ENCODE measurements at places on chromosomes 11 and 22.
A peak's percentile ranks its signal among the peaks of the same experiment; 100 is the strongest.

DNA sequence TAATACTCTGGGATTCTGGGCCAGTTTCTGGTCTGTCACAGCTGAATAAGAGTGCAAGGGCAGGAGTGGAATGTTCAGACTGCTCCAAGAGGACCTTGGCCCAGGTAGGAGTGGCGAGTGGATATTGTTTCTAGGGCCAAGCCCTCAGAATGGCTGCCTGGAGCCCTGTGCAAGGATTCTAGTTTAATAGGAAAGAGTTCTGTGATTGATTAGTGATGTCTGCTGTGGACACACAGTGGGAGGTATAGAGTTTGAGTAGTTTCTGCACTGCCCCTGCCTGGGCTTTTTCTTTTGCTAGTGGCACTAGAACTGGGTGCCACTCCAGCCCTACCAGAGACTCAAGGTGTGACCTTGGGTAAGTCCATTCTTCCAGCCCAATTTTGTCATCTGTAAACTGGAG, 9.7 kb upstream of the MPPED1 start:
- no peak for DNase-seq

- DNase-seq, result peak; percentile 18
Observed at GRCh38 chr11:113372309-113372708, 15.3 kb upstream of the ANKK1 start.

DNA sequence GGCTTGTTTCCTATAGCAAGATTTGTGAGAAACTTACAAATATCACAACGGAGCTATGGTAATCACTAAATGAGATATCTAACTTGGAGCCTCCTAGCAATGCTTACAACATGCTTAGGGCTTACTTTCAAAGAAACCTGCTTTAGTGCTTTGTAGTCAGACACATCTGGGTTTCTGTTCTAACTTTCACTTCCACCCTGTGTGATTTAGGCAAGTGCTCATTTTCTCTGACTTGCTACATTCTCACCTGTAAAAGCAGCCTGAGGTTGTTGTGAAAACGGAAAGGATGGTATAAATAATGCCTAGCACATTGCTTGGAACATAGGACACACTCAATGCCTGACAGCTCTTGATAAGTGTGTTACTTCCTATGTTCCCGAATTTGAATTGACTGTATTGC, 45.6 kb downstream of the LRRC4C start:
- no peak for DNase-seq

DNA sequence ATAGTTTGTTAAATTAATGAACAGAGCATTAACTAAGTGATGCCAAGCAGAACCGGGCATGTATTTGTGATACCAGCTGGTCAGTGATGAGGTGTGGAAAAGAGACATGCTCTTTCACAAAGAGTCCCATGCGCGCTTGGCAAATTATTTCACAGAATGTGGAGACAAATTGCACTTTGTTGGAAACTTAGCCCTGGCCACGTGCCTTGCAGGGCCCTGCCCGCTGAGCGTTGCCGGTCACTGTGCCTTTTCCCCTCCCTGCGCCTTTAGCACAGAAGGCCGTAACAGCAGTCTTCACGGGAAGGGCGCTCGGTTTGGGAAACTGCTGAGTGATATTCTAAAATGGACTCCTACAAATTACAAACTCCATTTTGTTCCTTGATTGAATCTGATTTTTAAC, 235.9 kb downstream of the TBC1D22A start:
- no peak for DNase-seq

DNA sequence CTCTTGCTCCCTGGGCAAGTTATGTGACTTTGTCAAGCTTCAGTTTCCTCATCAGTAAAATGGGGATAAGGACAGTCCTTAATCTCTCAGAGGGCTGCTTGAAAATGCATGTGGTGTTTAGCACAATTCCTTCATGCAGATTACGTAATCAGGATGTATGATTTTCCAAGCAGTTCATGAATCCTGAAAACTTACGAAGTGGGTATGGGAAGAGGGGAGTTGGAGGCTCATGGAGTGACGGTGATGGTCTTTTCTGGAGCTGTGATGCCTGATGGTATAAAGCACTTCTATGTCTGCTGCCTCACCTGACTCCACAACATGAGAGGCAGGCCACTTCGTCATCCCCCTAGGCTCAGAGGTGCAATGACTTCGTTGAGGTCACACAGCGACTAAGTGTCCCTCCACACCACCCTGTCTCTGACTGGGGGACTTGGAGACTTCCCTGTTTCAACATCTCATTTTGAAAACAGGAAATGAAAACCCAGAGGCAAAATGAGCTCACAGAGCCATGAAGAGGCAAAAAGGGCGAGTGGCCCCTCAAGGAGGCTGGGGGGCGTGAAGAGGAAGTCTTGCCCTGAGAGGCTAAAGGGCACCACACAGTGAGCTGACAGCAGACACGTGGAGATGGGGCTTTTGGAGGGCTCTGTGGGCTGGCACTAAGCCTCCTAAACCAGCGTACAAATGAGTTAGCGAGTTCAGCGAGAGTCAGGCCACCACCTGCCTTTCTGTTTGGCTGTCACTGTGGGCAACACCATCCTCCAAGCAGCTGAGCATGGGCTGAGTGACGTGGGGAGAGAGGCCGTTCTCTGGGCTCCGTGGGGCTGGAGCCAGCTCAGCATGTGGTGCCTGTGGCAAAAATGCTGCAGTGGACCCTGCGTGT, 10.1 kb downstream of the MCM5 start:
- DNase-seq, result peak; percentile 95

GRCh38 chr11:96744697-96745096, 354.9 kb downstream of the JRKL start:
- no peak for DNase-seq

DNA sequence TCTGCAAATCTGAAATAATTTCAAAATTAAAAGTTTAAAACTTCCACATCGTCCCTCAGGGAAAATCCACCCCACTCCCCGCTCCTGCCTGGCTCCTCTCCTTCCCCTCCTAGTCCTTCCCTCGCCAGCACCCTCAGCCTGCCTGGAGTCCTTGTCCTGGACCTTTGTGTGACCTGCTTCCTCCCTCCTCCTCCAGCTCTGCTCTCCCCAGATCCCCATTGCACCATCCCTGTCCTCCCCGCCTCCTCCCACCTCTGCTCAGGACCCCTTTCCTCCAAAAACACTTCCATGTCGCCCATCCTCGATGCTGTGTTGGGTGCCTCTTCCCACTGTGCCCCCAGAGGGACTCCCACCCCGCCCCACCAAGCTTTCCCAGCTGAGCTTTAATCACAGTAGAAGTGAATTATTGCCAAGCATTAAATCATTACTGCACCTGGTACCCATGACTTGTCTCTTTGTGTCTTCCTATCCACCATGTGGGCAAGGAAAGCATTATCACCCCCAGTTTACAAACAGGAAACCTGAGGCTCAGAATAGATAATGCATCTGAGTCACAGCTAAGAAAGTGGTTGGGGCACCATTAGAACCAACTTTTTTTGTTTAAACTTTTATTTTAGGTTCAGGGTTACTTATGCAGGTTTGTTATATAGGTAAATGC, 2.4 kb upstream of the ZP1 start:
- DNase-seq, result no peak

DNA sequence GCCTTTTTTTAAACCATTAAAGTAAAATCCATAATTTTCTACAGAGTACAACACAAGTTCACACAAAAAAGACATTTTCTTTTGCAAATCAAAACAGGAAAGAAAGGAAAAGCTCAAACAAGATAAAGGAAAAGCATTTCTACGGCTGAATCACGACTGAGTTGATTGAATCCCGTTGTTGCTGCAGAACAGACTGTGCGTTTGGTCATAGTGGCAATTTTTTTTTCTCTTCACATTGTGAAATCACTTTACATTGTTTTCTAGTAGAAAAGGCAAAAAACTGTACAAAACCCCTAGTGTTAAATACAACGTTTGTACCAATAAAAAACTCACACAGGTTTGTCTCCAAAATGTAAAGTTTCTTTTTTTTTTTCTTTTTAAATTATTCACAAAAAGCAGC, 17.3 kb upstream of the RAPSN start:
- DNase-seq, result no peak

DNA sequence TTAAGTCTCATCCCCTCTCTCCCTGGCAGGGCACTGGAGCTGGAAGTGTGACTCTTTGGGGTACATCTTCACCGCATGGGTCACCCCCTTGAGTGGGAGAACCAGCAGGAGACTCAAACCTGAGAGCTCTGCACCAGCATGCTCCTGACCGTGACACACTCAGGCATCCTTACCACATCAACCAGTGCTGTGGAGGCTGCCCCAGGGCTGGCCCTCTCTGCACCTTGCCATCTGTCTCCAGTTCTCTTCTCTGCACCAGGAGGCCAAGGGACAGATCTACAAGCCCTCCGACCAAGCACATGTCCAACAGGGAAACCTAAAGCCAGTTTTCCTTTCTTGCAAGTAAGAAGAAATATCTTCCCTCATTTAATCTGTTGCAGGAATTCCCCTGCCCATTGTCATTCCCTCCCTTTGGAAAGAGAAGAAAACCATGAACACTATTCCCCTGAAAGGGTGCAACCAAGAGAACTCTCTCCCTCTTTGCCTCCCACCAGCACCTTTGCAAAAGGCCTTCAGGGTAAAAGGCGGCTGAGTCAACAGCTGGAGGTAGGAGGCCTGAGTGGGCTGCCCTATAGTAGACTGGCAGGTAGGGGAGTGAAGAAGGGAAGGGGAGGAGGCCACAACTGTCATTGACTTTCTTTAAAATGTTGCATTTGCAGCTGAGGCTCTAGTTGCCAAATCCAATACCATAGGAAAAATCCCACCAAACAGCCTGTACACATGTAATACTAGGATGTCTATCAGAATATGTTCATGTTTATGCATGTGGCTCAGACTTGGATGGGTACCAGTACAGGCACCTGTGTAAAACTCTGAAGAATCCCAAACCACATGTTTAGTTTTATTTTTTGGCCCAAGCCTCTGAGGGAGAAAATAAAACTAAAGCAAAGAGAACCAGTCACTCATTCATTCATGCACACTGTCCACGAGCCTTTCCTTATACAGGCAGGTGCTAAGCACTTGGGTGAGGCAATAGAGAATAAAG, 117.0 kb downstream of the WT1 start:
- no peak for DNase-seq

- peak; percentile 48 for DNase-seq
Observed at GRCh38 chr11:118530683-118531596, at the start of gene TMEM25. Gene TMEM25, plus strand, starts transcription at chr11:118531192. Its CDS starts 610 bp downstream, at chr11:118531802.

GRCh38 chr11:121838571-121838970, 277.4 kb downstream of the BLID start:
- DNase-seq, result no peak

DNA sequence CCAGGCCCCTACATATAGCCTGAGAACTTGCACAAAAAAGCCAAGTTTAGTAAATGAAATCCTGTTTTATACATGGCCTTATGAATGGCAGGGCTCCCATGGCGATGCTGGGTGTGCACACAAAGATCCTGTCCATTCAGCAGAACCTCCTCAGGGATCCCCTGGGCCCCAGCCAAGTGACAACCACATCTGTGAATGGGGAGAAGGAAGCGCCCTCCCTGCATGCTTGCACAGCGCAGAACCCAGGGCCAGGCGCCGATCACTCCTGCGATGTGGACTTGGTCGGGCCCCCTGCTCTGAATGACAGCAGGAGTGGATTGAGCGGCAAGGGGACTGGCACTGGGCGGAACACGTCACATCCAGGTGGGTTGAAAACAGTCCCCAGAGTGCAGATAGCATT, 4.5 kb upstream of the CDC42EP2 start:
- DNase-seq, result no peak

DNA sequence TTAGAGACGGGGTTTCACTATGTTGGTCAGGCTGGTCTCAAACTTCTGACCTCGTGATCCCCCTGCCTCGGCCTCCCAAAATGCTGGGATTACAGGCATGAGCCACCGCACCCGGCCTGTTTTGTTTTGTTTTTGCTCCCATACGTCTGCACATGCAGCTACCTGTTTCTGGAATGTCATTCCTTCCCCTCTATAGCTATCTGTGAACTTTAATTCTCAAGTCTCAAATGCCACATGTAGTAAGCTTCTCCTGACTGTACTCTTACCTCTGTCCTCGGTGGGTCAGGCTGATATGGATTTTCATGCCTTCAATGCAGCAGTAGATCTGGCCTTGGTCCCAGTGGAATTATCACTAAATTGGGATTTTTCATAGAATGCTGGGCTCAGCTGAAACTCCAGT, 12.4 kb upstream of the SWAP70 start:
- no peak for DNase-seq

DNA sequence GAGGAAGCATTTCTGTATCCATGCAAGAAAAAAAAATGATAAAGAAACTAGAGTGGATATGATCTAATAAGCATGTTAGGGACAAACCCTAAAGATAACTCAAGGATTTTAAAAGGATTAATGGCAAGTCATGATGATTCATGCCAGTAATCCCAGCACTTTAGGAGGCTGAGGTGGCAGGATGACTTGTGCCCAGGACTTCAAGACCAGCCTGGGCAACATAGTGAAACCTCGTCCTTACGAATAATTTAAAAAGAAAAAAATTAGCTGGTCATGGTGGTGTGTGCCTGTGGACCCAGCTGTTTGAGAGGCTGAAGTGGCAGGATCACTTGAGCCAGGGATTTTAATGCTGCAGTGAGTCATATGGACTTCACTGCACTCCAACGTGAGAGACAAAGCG, 145.5 kb upstream of the BLID start:
- no peak for DNase-seq

DNA sequence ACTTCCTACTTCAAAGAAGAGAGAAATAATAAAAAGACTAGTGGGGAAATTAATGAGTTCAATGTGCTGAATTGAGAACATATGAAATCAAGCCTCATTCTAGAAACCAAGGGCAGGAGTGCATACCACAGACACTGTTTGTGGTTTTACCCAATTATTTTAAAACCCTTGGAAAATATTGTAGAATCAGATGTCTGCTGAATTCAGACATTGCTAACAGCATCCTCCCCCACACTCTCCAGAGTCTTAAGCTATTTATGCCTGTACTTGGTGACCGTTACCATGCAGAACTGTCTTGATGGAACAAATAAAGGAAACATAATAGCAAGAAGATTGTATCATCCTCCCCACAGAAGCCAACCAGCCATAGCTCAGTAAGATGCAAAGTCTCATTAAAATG, 850.1 kb downstream of the NTM start:
- no peak for DNase-seq

DNA sequence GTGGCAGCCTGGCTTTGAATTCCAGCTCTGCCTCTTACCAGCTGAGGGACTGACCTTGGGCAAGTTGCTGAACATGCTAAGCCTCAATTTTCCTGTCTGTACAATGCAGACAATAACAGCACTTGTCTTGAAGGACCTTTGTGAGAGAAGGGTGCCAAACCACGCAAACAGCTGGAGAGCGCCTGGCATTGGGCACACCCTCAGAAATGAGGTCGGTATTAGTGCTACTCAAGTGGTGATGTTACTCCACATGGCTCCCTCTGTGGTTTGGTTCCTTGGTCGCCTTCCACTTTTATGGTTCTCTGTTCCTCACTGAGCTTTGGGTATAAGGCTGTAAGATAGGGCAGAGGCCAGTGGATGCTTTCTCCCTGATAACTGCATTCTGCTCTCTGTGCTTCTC, 8.2 kb downstream of the UBASH3B start:
- no peak for DNase-seq

DNA sequence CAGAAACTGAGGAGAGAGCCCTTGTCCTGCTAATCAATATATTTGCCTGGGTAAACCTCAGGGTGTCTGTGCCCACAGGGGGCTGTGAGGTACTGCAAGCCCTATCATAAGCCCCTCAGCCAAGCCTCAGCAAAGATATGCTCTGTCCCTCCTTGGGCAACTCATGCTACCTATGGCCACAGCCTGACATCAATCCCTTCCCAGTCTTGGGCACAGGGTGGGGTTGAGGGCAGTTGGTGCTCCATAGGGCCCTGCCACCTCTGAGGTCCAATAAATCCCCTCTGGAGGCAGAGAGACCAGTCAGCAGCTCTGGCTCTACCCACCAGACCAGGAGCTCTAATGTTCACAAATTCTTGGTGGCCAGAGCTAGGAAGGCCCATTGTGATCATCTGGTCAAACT, 23.8 kb downstream of the TPBGL start:
- DNase-seq, result no peak

GRCh38 chr11:37107415-37107814, 509.4 kb upstream of the RAG2 start:
- DNase-seq, result peak; percentile 2
